ENCODE measurements at places on chromosomes 2 and 18. TPM values are rescaled to one million over a fixed set of nuclear protein-coding genes. Genes with fewer than 3 reads are reported as not detected.

The C2orf72 gene
- total RNA-seq: 0.18 TPM

The NTSR2 gene
- not detected for total RNA-seq

The NLRC4 gene
- 0.40 TPM for total RNA-seq

The TSGA10 gene
- 7.2 TPM for total RNA-seq

The TBR1 gene
- total RNA-seq: not detected

GRCh38 chr2:130766711-130767407 is 11.5 kb downstream of the AMER3 start:
- H3K36me3 ChIP-seq: no peaks in the 10 kb centered on the region
- no peak overlapping the region for H3K27ac ChIP-seq
- no peak for DNase-seq
- H3K4me1 ChIP-seq: no peaks in the 10 kb centered on the region
- no peak overlapping the region for H3K4me3 ChIP-seq
